ENCODE measurements at places on chromosomes 12 and 14. TPM values are rescaled to one million over a fixed set of nuclear protein-coding genes. Genes with fewer than 3 reads are reported as not detected.

Gene KRT77
- not detected for polyA plus RNA-seq

Gene IKZF4
- 5.0 TPM for polyA plus RNA-seq

Gene SYCP3
- 3.4 TPM for polyA plus RNA-seq

Gene IL25
- polyA plus RNA-seq, result not detected

Gene PKP2
- 4.0 TPM for polyA plus RNA-seq

Gene ASPG
- 1.4 TPM for polyA plus RNA-seq

Gene HOXC12
- polyA plus RNA-seq, result not detected

Gene RBMS2
- 2.4 TPM for polyA plus RNA-seq

Gene MGAT4C
- polyA plus RNA-seq, result 20.7 TPM

Gene CNTN1
- 101 TPM for polyA plus RNA-seq

Gene PIP4K2C
- 31.0 TPM for polyA plus RNA-seq

Gene PRIMA1
- not detected for polyA plus RNA-seq

Gene DPPA3
- polyA plus RNA-seq, result not detected

Gene NYNRIN
- polyA plus RNA-seq, result 5.7 TPM

Gene DEPDC4
- not detected for polyA plus RNA-seq

Gene CCDC197
- not detected for polyA plus RNA-seq

Gene TAS2R46
- not detected for polyA plus RNA-seq

Gene CISTR
- polyA plus RNA-seq, result not detected

Gene GSKIP
- 68.6 TPM for polyA plus RNA-seq

Gene WNT1
- polyA plus RNA-seq, result not detected

Gene AMN
- polyA plus RNA-seq, result 0.15 TPM

Gene SOX5
- polyA plus RNA-seq, result 2.0 TPM

Gene CSRP2
- polyA plus RNA-seq, result 67.2 TPM

Gene TNS2
- 4.2 TPM for polyA plus RNA-seq

Gene EFS
- polyA plus RNA-seq, result 0.92 TPM
